NB4 (cell line): ENCODE measurements at places on chromosomes 4 and X.

DNA sequence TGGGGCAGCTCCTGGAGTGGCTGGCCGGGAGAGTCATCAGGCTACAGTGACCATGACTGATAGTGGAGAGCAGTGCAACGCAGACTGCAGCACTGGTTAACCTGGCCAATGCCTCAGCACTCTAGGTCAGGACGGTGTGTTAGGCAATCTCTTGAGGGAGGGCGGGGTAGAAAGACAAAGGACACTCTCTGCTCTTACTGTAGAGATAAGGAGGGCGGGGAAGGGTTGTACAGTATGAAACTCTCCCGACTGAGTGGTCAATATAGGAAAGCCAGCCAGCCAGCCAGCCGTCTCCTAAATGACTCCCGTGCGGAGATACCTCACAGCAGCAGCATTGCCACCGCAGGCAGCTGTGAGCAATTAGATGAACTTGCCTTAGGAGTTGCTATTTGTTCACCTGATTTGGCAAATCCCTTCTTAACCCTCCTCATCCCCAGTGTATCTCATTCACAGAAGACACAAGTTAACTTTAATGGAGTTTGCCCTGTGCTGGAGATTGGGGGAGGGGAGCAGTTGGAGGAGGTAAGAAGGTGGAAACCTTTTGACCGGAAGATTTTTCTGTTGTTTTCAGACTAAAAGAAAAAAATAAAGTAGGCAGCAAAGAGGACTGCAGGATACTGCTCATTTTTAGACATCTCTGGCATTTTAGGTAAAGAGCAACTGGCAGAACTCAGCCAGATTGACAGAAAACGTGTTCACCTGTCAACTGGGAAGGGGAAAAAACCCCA is 330.5 kb downstream of the HNRNPD start:
- peak; percentile 2 for DNase-seq

- DNase-seq, result no peak
Measured at GRCh38 chr4:10296730-10297129, 160.5 kb downstream of the ZNF518B start.

DNA sequence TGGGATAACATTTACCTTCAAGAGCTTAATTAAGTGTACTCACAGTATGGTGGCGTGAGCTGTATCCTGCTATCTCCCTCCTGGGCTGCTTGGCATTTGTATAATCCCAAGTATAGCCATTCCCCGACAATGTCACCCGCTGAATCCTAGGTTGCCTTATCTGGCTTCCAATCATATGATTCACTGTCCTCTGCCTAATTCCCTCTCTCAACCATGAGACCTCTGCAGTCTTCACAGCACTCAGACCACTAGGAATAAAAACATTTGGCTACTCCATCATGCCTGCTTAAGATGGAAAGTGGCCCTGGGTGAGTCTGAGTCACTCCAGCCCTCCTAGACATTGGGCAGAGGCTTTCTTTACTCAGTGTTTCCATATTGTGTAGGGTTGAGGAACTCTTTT is 28.9 kb upstream of the WDFY3 start:
- no peak for DNase-seq

- peak; percentile 1 for DNase-seq
Measured at GRCh38 chrX:64570204-64570603, 175.0 kb upstream of the MTMR8 start.

DNA sequence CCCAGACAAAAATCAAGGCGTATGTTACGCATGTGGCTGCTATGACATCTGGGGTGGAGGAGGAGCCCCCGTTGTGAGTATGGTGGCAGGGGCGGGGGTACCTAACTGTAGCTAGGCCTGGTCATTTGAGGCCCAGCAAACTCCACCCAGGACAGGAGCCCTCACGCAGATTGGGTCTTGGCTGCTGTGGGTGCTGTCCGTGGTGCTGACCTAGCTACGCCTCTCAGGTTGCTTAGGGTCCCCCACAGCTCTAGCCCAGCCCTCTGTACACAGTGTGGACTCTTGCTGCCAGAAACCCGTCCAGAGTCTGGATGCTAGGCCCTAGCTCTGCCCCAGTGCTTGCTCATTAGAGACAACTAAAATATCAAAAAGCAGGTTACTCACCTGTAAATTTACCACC is 146.7 kb upstream of the PSAPL1 start:
- DNase-seq, result peak; percentile 71

- DNase-seq, result no peak
Measured at GRCh38 chr4:79872738-79873137, 200.3 kb downstream of the ANTXR2 start.

GRCh38 chrX:41895826-41896225 is 27.5 kb downstream of the CASK start:
- no peak for DNase-seq

DNA sequence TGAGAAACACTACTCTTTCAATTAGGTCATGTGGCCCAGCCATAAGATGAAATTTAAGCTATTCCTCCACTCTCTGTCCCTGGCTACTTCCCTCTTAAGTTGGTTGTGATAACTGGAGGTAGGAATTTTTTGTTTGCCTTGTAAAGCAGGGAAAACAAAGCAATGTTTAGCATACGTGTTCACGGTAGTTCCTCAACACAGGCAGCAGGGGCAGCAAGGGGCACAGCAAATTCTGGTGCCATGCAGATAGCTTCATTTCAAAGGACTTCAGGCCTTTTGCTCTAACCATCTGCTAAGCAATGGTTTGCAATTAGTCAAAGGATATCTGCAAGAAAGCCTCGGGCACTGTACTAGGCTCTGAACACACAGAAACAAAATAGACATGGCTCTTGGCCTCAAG is 330.2 kb downstream of the ZIC3 start:
- no peak for DNase-seq

DNA sequence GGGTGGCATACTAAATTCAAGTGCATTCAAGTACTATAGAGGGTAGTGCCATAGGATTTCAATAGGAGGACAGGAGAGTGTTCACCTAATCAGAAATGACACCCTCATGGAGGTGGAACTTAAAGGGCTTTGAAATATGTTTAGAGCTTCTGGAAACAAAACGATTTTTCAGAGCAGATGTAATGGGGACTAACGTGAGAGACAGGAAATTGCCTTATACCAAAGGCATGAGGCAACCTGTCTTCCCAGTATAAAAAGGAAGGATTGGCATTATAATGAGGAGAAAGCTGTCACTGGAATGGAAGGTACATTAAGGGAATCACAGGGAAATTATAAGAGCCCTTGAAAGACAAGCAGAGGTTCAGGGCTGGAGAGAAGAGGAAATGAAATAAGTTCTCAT is 116.3 kb upstream of the PNPLA4 start:
- DNase-seq, result no peak

- DNase-seq, result no peak
Measured at GRCh38 chr4:32102896-32103295, 1382.7 kb downstream of the PCDH7 start.

DNA sequence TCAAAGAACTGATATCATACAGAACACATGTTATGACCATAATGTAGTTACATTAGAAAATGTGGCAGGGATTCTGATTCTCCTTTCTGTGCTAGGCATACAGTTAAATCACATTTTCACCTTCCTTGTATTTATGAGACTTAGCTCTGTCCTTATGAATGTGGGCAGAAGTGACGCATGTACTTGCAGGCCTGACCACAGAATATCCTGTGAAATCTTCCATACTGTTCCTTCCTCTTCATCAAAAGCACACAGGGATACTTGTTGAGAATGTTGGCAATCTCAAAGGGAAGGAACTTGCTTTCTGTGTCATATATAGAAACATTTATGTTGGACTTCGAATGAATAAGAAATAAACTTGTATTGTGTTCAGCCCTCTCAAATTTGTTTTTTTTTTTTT is 17.2 kb upstream of the MYOZ2 start:
- DNase-seq, result no peak

GRCh38 chrX:153900831-153901752 is 3.4 kb upstream of the AVPR2 start:
- peak; percentile 96 for DNase-seq

DNA sequence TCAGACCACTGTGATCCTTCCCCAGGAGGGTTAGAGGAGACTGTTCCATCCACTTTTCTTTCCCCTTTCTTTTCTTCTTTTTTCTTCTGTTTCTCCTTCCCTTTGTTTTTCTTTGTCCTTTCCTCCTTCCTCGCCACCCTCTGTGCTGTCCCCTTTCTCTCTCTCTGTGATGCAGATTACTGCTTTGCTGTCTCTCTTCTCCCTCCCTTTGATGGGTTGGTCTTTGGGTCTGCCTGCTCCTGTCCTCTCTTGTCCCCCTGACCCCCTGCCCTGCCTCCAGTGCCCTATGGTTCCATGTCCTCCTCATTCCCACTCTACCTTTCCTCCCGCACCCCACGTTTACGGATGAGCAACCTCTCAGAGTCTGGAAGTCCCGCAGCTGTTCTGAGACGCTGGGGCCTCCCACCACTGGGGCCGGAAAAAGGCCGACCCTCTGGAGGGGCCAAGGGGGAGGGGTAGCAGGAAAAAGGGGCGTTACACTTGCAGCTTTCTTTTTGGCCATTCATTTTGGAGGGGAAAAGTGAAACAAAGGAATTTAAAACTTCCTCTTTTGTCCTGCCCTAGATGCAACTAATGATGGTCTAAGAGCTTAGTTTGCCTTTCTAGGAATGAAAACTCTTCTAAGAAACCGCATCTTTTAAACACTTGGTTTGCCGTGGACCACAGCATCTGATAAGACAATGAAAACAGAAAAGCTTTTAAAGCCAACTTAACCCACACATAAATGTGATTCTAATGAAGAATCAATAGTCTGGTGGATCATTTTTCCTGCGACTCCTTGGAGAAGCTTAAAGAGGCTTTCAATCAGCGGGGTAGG is 24.5 kb upstream of the TSR2 start:
- DNase-seq, result peak; percentile 46

DNA sequence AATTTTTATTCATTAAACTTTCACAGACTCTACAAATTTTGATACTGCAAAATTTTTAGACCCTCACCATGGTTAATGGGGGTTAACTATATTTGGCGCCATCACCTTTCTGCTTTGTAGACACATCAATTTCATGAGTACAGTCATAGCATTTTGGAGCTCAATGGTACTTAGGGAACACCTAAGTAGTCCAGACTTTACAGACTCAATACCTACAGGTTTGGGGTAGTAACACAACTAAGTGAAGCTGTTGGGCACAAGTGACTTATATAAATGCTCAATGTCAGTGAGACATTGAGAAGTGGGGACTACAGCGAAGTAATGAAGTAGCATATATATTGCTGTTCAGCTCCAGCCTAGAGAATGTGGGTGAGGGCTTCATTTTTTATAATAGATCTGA is 7.5 kb downstream of the GPRIN3 start:
- no peak for DNase-seq

DNA sequence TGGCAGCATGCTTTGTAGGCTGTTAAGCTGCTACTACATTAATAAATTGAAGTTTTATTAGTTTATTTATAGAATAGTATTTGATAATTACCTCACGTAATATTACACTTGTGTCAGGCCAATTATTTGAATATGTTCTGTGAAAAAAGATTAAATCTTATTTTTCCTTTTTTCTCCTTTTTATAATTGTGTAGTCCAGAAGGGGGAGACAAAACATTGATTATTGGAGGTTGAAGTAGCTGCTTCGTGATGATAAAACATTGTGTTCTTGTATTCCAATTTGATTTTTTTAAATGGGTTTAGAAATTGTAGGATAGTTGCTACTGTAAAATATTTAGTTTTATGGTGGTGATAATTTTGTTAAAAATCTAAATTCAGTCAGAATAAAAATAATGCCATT is 85.7 kb downstream of the DIAPH2 start:
- DNase-seq, result peak; percentile 26
